ENCODE measurements at places on chromosomes 7 and 10. TPM values are rescaled to one million over a fixed set of nuclear protein-coding genes. Genes with fewer than 3 reads are reported as not detected.

OR2A12 gene
- not detected for total RNA-seq

RPP30 gene
- total RNA-seq, result 62.4 TPM

CNTNAP2 gene
- total RNA-seq, result 171 TPM

CYP2C8 gene
- 3.1 TPM for total RNA-seq

ICA1 gene
- 53.3 TPM for total RNA-seq

- no peaks in the 10 kb centered on the region for H3K27me3 ChIP-seq
- H3K4me1 ChIP-seq, result peaks cover 13% of the 10 kb centered on the region
- H3K4me3 ChIP-seq, result no peak overlapping the region
- peak overlapping the region; percentile 92 for H3K27ac ChIP-seq
- H3K36me3 ChIP-seq, result no peaks in the 10 kb centered on the region
Observed at GRCh38 chr10:91884536-91884935, 24.8 kb downstream of the FGFBP3 start.

DNA sequence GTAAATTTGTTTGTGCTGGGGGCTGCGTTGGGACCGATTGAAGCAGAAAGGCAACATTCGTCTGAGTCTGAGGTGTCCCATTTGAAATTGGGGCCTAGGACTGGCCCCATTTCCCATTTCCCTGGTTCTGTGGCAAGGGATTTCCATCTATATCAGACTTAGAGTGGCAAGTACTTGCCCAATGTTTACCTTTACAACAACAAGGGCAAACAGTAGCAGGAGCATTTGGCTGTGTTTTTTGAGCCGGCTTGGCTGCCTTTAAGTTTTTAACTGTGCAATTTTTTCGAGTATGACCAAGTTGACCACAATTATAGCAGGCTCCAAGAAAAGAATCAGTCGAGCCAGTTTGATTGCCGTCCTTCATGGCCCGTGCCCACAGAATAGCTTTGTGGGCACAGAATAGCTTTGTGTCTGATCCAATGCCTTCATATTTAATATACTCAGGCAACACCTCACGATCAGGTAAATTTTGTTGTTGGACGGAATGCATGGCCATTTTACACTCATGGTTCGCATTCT lies 4.7 kb upstream of the CYP17A1 start:
- no peak for DNase-seq
- H3K36me3 ChIP-seq, result no peaks in the 10 kb centered on the region
- H3K4me3 ChIP-seq, result no peak overlapping the region
- no peak overlapping the region for H3K27ac ChIP-seq
- H3K27me3 ChIP-seq, result no peaks in the 10 kb centered on the region
- no peaks in the 10 kb centered on the region for H3K4me1 ChIP-seq

DNA sequence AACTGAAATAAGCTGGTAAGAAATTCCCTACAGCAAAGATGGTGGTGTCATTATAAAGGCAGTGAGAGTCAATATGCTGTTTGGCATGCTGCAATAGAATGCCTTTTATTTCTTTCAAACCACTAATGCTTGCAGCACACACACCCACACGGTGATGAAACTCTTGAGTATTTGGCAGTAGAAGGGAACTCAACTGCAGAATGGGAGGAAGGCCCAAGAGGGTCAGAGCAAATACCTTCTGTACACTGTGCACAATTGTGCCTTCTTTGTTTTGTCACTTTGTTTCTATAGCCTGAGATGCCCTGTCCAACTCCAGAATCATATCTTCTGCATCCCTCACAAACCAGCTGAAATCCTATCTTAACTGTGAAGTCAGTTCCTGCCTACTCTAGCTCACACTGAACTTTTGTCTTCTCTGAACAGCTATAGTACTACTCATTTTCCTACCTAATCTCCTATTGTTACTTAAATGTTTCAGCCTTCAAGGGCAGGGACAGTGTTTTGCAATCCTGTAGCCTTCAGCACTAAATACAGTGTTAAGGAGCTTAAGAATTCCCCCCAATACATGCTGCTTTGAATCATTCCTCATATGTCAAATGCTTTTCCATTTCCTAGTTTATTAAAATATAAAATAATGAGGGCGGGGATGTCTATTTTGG lies 22.2 kb downstream of the MMS19 start:
- no peak for DNase-seq
- no peak overlapping the region for H3K27ac ChIP-seq
- H3K27me3 ChIP-seq, result no peaks in the 10 kb centered on the region
- no peaks in the 10 kb centered on the region for H3K4me1 ChIP-seq

GRCh38 chr10:60704471-60704870 lies 73.8 kb upstream of the CDK1 start:
- no peak for DNase-seq
- no peak overlapping the region for H3K4me3 ChIP-seq
- no peaks in the 10 kb centered on the region for H3K27me3 ChIP-seq
- no peak overlapping the region for H3K27ac ChIP-seq

DNA sequence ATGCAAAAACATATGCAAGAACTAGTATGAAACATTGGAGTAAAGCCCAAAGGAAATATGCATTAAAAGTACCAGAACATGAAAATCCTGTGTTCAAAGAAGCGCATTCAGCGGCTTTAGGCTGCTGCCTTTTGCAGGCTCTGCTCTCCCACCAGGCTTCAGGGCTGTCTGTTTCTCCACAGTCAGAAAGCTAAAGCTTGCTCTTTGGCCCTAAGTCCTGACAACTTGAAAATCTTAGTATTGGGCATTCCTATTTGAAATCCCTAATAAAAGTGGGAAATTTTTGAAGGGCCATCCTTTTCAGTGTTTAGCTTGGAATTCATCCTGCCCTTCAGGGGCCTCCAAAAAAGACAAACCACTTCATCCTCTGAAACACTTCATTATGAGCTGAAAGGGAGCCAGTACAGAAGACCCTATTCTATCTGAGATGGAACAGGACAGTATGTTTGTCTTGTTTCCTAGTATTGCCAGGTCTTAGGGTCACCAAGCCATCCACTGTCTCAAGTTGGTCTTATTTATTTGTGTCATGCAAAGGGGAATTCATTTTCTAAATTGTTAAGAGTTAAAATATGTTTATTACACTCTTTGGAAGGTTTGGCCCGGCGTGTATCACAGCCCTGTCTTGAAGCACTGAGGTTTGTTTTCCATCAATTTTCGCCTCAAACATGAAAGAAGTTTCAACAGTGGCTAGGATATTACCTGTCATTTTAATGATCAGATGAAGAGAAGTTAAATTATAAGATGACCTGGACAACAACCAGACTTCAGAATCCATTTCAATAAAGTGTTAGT lies 326.3 kb upstream of the BMPER start:
- no peaks in the 10 kb centered on the region for H3K36me3 ChIP-seq
- DNase-seq, result no peak
- H3K4me1 ChIP-seq, result no peaks in the 10 kb centered on the region
- no peak overlapping the region for H3K27ac ChIP-seq
- H3K27me3 ChIP-seq, result no peaks in the 10 kb centered on the region
- no peak overlapping the region for H3K4me3 ChIP-seq

DNA sequence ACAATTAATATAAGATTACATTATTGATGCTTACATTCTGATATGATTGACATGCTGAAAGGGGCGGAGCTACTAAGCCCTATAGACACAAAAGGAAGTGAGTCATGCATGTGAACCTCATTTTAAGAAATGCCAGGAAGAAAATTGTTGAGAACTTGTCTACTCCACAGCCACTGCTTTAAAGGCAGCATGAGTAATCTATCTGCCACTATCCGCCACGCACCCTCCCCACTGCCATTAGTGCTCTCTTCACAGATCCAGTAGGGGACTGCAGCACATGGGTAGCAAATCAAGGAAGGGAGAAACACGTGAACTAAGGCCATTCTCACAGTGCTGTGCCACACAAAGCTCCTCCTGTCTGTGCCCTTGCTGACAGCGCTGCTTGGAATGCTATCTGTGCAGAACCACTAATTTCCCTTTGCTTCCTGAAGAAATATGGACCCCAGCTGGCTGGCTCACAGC lies 524.8 kb downstream of the GRM8 start:
- H3K4me3 ChIP-seq, result no peak overlapping the region
- H3K36me3 ChIP-seq, result no peaks in the 10 kb centered on the region
- no peak overlapping the region for H3K27ac ChIP-seq
- no peak for DNase-seq
- H3K27me3 ChIP-seq, result no peaks in the 10 kb centered on the region

- H3K36me3 ChIP-seq, result no peaks in the 10 kb centered on the region
- no peaks in the 10 kb centered on the region for H3K27me3 ChIP-seq
- no peak overlapping the region for H3K4me3 ChIP-seq
- no peak for DNase-seq
- peaks cover 8% of the 10 kb centered on the region for H3K4me1 ChIP-seq
Observed at GRCh38 chr10:109959259-109960145, 36.2 kb upstream of the XPNPEP1 start.

GRCh38 chr10:76178532-76179292 lies 747.3 kb downstream of the LRMDA start:
- no peaks in the 10 kb centered on the region for H3K27me3 ChIP-seq
- H3K36me3 ChIP-seq, result no peaks in the 10 kb centered on the region
- DNase-seq, result no peak
- no peaks in the 10 kb centered on the region for H3K4me1 ChIP-seq
- H3K27ac ChIP-seq, result no peak overlapping the region

- H3K4me1 ChIP-seq, result no peaks in the 10 kb centered on the region
Observed at GRCh38 chr10:123398180-123398591, 244.0 kb downstream of the BUB3 start.

DNA sequence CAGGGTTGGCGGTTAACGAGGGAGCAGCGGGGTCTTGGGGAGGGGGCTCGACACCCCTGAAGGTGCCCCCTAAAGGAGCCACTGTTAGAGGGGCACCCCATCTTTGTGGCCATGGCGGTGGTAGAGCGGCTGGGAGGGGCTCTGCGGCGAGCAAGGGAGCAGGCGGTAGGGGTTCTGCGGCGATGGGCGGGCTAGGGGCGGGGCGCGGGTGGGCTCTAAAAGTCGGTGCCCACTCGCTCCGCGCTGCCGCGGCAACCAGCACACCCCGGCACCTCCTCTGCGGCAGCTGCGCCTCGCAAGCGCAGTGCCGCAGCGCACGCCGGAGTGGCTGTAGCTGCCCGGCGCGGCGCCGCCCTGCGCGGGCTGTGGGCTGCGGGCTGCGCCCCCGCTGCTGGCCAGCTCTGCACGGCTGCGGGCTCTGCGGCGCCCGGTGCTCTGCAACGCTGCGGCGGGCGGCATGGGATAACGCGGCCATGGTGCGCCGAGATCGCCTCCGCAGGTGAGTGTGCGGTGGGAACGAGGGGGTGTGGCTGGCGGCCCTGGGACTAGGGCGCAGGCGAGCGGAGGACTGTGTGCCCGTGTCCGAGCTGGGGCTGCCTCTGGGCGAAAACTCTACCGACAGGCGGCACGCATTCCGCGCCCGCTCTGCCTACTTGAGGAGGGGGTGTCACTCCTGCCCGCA lies at the start of gene MEST:
MEST (plus strand) TSS at position 245 of the 682 bp plus-strand sequence; CDS start at position 474, 229 bp downstream.
- peaks cover 10% of the 10 kb centered on the region for H3K4me1 ChIP-seq
- DNase-seq, result peak; percentile 75
- peak within 1 kb of the TSS; percentile 78 for H3K4me3 ChIP-seq
- peaks cover 17% of the 10 kb centered on the region for H3K27me3 ChIP-seq
- H3K27ac ChIP-seq, result peak within 1 kb of the TSS; percentile 80

GRCh38 chr10:47190802-47191450 lies 109.1 kb upstream of the GDF10 start:
- DNase-seq, result peak; percentile 33
- H3K4me3 ChIP-seq, result no peak overlapping the region

DNA sequence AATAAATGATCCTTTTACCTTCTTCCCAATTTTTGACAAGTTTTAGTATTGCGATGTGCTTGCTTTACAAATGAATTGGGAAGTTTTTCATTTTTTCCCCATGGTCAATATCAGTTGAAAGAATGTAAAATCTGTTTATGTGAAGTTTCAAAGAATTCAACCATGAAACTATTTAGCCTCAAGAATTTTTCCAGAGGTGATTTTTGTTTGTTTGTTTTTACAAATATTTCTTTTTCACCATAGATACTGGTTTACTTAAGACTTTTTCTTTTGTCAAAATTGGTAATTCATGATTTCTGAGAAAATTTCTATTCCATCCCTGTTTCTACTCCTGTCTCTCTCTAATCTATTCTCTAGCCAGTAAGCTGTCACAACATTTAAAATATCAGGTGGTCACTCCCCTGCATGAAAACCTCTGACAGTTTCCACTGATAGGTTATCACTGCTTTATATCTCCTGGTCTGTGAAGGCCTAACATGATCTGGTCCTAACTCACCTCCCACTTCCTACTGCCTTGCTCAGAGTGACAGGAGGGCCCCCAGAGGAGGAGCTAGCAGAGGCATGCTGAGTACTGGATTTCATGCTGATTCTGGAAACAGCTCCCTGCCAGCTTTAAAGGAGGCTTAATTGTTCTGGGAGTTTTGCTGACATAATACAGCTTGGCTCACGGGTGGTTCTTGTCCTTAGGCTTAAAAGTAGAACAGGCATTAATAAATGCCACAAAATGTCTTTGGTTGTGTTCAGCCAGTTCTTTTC lies 7.6 kb upstream of the ARMS2 start:
- H3K27ac ChIP-seq, result no peak overlapping the region
- no peak overlapping the region for H3K4me3 ChIP-seq
- H3K4me1 ChIP-seq, result no peaks in the 10 kb centered on the region
- H3K27me3 ChIP-seq, result peaks cover 8% of the 10 kb centered on the region
- peak; percentile 62 for DNase-seq
- H3K36me3 ChIP-seq, result no peaks in the 10 kb centered on the region

GRCh38 chr10:91758303-91759146 lies 39.7 kb upstream of the TNKS2 start:
- no peaks in the 10 kb centered on the region for H3K27me3 ChIP-seq
- H3K36me3 ChIP-seq, result no peaks in the 10 kb centered on the region
- no peak overlapping the region for H3K27ac ChIP-seq
- H3K4me3 ChIP-seq, result no peak overlapping the region
- no peaks in the 10 kb centered on the region for H3K4me1 ChIP-seq

- no peak for DNase-seq
- no peaks in the 10 kb centered on the region for H3K4me1 ChIP-seq
- H3K4me3 ChIP-seq, result no peak overlapping the region
- no peak overlapping the region for H3K27ac ChIP-seq
- H3K36me3 ChIP-seq, result no peaks in the 10 kb centered on the region
Observed at GRCh38 chr10:4255751-4256150, 470.7 kb upstream of the KLF6 start.

DNA sequence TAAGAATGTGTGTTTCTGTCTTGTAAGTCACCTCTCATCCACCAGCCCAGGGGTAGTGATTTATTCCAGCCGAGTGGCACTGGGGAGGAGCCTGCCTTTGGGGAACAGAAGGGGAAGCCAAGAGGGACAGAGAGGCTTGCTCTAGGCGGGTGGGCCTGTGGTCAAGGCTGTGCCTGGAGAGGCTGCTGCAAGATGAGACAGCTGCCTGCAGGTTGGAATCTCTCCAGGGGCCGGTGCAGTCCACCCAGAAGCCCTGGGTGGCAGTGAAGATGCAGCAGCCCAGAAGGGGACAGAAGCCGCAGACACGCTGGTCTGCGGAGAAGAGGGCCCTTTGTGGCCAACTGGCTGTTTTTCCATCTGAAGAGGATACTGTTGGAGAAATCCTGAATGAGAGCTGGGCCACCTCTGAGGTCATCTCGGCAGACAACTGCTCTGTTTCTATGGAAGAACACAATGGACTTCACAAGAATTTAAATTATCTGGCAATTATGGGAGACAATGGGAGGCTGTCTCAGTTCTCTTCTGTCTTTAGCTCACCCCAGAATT lies 175.7 kb downstream of the GFRA1 start:
- H3K27ac ChIP-seq, result peak overlapping the region; percentile 14
- H3K27me3 ChIP-seq, result no peaks in the 10 kb centered on the region
- peak; percentile 51 for DNase-seq
- H3K4me1 ChIP-seq, result peaks cover 9% of the 10 kb centered on the region
- no peak overlapping the region for H3K4me3 ChIP-seq

- no peak overlapping the region for H3K4me3 ChIP-seq
- H3K36me3 ChIP-seq, result no peaks in the 10 kb centered on the region
- no peaks in the 10 kb centered on the region for H3K27me3 ChIP-seq
- H3K4me1 ChIP-seq, result peaks cover 11% of the 10 kb centered on the region
Observed at GRCh38 chr10:31033147-31033546, 1.5 kb upstream of the ZNF438 start.

- no peaks in the 10 kb centered on the region for H3K27me3 ChIP-seq
- peaks cover 12% of the 10 kb centered on the region for H3K4me1 ChIP-seq
- no peak overlapping the region for H3K4me3 ChIP-seq
- peaks cover 23% of the 10 kb centered on the region for H3K36me3 ChIP-seq
- no peak for DNase-seq
Observed at GRCh38 chr7:5679813-5680473, 101.5 kb downstream of the RNF216 start.
